Bronchial smooth muscle cell (primary cell): ENCODE measurements at places on chromosomes 7 and 10. TPM values are rescaled to one million over a fixed set of nuclear protein-coding genes. Genes with fewer than 3 reads are reported as not detected.

Gene CCDC172
- total RNA-seq, result not detected in 2 replicates

Gene EMX2
- not detected in 2 replicates for total RNA-seq

Gene GJC3
- not detected in 2 replicates for total RNA-seq

Gene USP54
- 4.4 and 7.8 TPM in 2 replicates for total RNA-seq

Gene ZNF487
- total RNA-seq, result 4.9 and 7.5 TPM in 2 replicates

Gene CTNNA3
- not detected in 2 replicates for total RNA-seq

Gene CALCR
- not detected in 2 replicates for total RNA-seq

Gene PLEKHS1
- total RNA-seq, result not detected in 2 replicates

Gene NCF1
- total RNA-seq, result under 0.01 TPM in 1 of 2 replicates, not detected in the other

Gene HPS6
- total RNA-seq, result 18.4 and 22.4 TPM in 2 replicates

Gene LBX1
- under 0.01 TPM in 1 of 2 replicates, not detected in the other for total RNA-seq

Gene FGL2
- 170 and 189 TPM in 2 replicates for total RNA-seq
